Caco-2 (cell line): ENCODE measurements at places on chromosomes 4 and X. TPM values are rescaled to one million over a fixed set of nuclear protein-coding genes. Genes with fewer than 3 reads are reported as not detected.

- H3K4me3 ChIP-seq = no peak overlapping the region
- no peak overlapping the region for H3K27ac ChIP-seq
- no peaks in the 10 kb centered on the region; the same call in 1 of the 2 replicates for H3K36me3 ChIP-seq
- peaks cover 12% of the 10 kb centered on the region for H3K4me1 ChIP-seq
Observed at GRCh38 chr4:88759039-88759894, 61.6 kb upstream of the NAP1L5 start.

DNA sequence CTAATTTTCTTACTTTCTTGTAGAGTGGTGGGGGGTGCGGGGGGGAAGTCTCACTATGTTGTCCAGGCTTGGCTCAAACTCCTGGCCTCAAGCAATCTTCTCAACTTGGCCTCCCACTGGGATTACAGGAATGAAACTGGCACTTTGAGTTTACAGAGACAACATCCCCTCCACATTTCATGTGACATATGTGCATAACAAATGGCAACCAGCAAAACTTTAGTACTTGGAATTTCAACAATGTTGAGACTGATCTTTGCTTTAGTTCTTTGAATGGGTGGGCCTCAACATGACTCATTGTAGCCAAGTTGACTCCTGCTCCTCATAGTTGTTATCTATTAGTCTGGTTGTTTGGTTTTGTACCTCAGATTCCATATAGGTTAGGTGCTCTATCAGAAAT lies 11.4 kb upstream of the FMR1 start:
- no peak overlapping the region for H3K4me3 ChIP-seq
- peak overlapping the region; percentile 75 for H3K27ac ChIP-seq
- peak; percentile 15 for DNase-seq
- no peaks in the 10 kb centered on the region for H3K36me3 ChIP-seq
- peaks cover 18% of the 10 kb centered on the region for H3K4me1 ChIP-seq

GRCh38 chr4:11790230-11790629 lies 361.5 kb upstream of the HS3ST1 start:
- H3K4me1 ChIP-seq = no peaks in the 10 kb centered on the region
- no peaks in the 10 kb centered on the region for H3K36me3 ChIP-seq
- H3K4me3 ChIP-seq = no peak overlapping the region
- H3K27ac ChIP-seq = no peak overlapping the region
- no peaks in the 10 kb centered on the region for H3K27me3 ChIP-seq

DNA sequence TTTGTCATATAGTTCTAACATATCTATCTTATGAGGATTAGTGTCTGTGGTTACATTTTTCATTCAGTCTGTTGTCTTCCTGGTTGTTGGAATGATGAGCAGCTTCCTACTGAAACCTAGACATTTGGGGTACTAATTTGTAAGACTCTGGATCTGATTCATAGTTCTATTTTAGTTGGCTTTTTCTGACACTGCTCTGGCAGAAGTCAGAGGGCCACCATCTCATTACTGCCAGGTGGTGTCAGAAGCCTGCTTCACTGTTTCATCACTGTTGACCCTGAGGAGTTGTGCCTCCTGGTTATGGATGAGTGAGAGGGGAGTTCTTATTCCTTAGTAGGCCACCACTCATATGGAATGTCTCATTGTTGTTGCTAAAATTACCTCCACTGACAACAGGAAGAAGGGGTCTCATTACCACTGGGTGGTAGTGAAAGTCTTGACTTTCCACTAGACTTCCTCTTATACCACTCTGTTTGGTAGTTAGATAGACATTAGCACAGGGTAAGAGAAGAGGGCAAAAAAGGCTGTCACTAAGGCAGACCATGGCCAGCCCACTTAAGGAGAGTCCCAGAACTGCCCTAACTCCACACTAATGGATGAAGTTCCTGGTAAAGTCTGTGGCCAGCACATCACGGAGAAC lies 395.2 kb downstream of the SPOCK3 start:
- H3K4me3 ChIP-seq = no peak overlapping the region
- no peak overlapping the region for H3K27ac ChIP-seq
- H3K27me3 ChIP-seq = no peaks in the 10 kb centered on the region
- DNase-seq = no peak
- H3K4me1 ChIP-seq = no peaks in the 10 kb centered on the region

DNA sequence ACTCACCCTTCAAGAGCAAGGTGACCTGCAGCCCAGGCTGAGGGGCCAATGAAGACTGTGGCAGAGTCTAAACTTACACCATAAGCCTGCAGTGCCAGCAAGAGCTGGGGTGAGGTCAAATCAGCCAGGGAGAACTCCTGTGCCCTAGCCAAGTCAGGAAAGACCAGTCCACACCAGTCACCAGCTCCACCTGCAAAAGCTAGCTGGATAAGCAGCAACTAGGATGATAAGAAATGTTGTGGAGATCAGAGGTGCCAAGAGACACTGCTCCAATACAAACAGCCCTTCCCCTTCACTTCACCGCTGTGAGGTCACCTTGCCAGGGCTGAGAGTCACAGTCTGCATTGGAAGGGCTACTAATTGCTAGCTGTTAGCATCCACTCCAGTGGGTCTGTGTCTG lies 31.3 kb downstream of the NIPAL1 start:
- no peak overlapping the region for H3K4me3 ChIP-seq
- peaks cover 28% of the 10 kb centered on the region for H3K4me1 ChIP-seq
- no peaks in the 10 kb centered on the region for H3K36me3 ChIP-seq
- H3K27ac ChIP-seq = no peak overlapping the region

DNA sequence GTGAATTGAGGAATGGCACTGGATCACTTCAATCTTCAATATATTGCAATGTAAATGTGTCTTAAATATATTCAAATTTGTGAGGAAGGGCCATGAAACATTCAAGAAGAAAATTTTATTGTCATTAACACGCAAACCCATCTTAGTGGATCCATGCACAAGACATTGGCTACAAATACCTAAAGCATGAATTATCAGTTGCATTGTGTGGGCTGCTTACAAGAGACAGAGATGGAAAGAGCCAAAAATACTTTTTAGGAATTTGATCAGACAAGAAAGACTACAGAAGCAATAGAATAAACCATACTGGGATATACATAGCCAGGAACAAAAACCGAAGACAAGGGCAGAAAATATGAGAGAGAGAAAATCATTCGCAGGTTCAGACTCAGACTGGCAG lies 616.2 kb upstream of the GRIA3 start:
- no peaks in the 10 kb centered on the region for H3K4me1 ChIP-seq
- no peak for DNase-seq
- H3K27ac ChIP-seq = no peak overlapping the region

DNA sequence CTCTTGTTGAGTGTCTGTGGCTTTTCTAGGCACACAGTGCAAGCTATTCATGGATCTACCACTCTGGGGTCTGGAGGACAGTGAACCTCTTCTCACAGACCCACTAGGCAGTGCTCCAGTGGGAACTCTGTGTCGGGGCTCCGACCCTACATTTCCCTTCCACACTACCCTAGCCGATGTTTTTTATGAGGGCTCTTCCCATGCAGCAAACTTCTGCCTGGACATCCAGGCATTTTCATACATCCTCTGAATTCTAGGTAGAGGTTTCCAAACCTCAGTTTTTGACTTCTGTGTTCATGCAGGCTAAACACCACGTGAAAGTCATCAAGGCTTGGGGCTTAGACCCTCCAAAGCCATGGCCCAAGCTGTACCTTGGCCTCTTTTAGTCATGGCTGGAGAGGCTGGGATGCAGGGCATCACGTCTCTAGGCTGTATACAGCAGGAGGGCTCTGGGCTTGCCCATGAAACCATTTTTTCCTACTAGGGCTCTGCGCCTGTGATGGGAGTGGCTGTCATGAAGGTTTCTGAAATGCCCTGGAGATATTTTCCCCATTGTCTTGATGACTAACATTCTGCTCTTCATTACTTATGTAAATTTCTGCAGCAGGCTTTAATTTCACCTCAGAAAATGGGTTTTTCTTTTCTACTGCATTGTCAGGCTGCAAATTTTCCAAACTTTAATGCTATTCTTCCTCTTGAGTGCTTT lies 249.8 kb upstream of the CPEB2 start:
- H3K27me3 ChIP-seq = no peaks in the 10 kb centered on the region
- no peak overlapping the region for H3K4me3 ChIP-seq
- no peak for DNase-seq
- H3K27ac ChIP-seq = no peak overlapping the region
- H3K4me1 ChIP-seq = no peaks in the 10 kb centered on the region
- H3K36me3 ChIP-seq = no peaks in the 10 kb centered on the region

- H3K27ac ChIP-seq = no peak overlapping the region
- H3K27me3 ChIP-seq = no peaks in the 10 kb centered on the region
- DNase-seq = no peak
- H3K4me1 ChIP-seq = no peaks in the 10 kb centered on the region
Observed at GRCh38 chrX:40406330-40406859, 174.4 kb upstream of the ATP6AP2 start.

GRCh38 chr4:177308847-177309521 lies 690 bp upstream of the NEIL3 start:
- H3K27me3 ChIP-seq = no peaks in the 10 kb centered on the region
- peak overlapping the region; percentile 82 for H3K4me3 ChIP-seq
- peak overlapping the region; percentile 90 for H3K27ac ChIP-seq
- peaks cover 8% of the 10 kb centered on the region; the same call in 1 of the 2 replicates for H3K4me1 ChIP-seq

GRCh38 chr4:138400543-138400942 lies 158.4 kb upstream of the SLC7A11 start:
- H3K4me3 ChIP-seq = no peak overlapping the region
- no peaks in the 10 kb centered on the region for H3K36me3 ChIP-seq
- no peaks in the 10 kb centered on the region for H3K27me3 ChIP-seq
- DNase-seq = no peak
- no peak overlapping the region for H3K27ac ChIP-seq

DNA sequence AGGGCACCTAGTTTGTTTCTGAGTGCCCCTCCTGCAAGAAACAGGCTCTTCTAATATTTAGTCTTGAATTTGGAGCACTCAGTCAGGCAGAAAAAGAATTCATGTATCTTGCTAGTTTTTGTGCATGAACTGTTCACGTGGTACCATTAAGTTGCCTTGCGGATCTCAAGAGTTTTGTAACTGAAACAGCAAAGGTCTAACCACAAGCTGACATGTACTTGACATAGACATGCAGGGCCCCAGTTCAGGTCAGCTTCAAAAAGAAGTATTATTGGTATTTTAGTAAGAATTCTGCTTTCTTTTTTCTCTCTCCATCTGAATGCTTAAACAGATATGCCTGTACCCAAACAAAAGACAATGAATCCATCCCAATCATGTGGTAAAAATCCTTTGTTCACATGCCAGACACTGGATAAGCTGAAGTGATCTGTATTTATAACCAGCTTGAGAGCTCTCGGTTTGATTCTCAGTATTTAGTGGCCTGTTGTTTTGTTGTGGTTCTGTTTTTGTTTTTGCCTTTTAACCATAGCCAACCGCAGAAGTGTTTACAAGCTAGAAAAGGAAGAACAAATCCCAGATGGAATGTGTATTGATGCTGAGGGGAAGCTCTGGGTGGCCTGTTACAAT lies 13.0 kb downstream of the RGN start:
- no peak overlapping the region for H3K27ac ChIP-seq
- H3K27me3 ChIP-seq = no peaks in the 10 kb centered on the region
- H3K36me3 ChIP-seq = no peaks in the 10 kb centered on the region
- H3K4me1 ChIP-seq = peaks cover 10% of the 10 kb centered on the region

DNA sequence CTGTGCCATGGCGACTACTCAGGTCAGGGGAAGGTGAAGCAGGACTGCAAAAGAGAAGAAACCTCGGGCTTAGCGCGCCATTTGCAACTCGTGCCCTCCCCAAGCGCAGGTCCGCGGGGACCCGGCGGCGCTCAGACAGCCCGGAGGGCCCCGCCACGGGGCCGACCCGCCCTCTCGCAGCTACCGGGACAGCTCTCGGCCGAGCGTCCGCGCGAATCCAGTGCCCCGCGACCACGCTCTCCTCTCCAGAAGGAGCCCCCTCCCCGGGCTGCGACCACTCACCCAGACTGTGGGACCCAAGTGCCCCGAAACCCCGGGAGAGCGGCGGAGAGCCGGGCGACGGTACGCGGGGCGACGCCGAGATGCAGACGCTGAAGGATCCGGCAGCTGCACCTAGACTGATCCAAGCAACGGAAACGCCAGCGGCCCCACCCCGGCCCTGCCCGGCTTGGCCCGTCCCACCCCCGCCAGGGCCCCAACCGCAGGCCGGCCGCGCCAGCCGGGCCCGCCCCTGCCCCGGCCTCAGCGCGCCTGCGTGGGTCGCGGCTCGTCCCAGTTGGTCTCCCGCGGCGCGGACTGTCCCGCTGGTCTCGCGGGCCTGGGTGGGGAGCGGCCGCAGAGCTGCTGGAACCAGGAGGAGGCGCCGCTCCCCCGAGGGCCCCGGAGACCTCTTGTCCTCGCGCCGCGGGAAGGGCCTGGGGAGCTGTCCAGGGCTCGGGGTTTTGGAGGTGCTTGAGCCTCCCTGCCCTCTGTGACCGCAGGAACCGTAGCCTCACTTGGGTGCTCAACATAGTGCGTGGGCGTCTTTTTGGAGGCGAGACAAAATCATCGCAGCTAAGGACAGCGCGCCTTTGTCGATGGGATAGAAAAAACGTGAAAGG lies at the start of gene ANXA5:
TSS of gene ANXA5 (minus strand) at position 400 of the 881 bp plus-strand sequence. CDS start at position 9, 391 bp downstream.
- H3K27me3 ChIP-seq = no peaks in the 10 kb centered on the region
- H3K4me1 ChIP-seq = peaks cover 26% of the 10 kb centered on the region
- peak within 1 kb of the TSS; percentile 96 for H3K27ac ChIP-seq
- peak; percentile 80 for DNase-seq

Gene MAGEB10
- not detected in 2 replicates for total RNA-seq

Gene ARHGAP6
- total RNA-seq = 0.50 and 0.84 TPM in 2 replicates

Gene FHIP1A
- 18.9 and 22.3 TPM in 2 replicates for total RNA-seq

Gene WAS
- 0.39 and 0.43 TPM in 2 replicates for total RNA-seq

Gene SHROOM4
- 0.09 and 0.12 TPM in 2 replicates for total RNA-seq

Gene NLGN3
- total RNA-seq = 0.61 and 0.67 TPM in 2 replicates
